ENCODE measurements at places on chromosomes 4 and X. TPM values are rescaled to one million over a fixed set of nuclear protein-coding genes. Genes with fewer than 3 reads are reported as not detected.

The CDS1 gene
- 0.31 TPM for total RNA-seq

The NAP1L2 gene
- total RNA-seq: 7.9 TPM

- no peak for DNase-seq
Observed at GRCh38 chrX:153861733-153862310, 24.2 kb downstream of the L1CAM start.

DNA sequence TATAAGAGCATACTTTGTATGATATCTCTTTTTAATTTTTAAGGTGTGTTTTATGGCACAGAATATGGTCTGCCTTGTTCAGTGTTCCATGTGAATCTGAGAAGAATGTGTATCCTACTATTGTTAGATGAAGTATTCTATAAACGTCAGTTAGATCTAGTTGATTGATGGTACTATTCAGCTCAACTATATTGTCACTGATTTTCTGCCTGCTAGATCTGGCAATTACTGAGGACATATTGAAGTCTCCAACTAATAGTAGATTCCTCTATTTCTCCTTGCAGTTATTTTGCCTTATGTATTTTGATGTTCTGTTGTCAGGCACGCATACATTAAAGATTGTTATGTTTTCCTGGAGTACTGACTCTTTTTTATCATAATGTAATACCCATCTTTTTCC is 39.8 kb downstream of the AWAT2 start:
- DNase-seq: no peak

DNA sequence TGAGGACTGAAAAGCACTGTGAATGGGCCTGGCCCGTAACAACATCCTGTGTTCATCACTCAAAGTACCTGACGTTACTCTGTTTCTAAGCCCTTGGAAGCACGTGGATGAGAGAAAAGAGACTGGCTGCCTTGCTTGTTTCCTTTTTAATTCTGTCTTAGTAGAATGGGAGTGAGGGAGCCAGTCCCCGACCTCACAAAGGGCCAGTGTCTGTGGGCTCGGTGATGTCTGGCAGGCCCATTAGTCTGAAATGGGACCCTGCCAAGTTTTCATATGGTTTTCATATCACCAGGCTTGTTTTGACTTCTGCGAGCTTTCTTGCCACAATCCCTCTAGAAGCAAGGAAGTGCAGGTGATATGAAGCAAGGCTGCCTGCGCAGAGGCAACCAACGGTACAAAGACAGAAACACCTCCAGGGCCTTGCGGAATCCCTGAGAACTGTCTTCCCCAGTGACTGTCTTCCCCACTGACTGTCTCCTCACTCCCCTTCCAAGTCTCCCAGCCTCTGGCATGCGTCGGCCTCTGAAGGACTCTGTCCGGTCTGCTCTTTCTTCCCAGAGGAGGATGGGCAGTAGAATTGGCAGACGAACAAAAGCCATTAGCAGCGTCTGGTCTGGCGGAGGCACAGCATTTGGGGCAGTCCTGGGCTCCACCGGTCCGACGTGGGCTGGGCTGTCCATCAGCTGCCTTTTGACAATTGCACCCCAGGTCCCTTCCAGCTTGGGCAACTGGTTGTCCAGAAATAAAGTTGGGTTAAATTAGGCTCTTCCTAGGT is 20.2 kb upstream of the RASL11B start:
- no peak for DNase-seq

The MAGEA8 gene
- total RNA-seq: not detected

- DNase-seq: no peak
Observed at GRCh38 chrX:24493740-24494581, 28.9 kb downstream of the PDK3 start.

The BDH2 gene
- total RNA-seq: 57.0 TPM

DNA sequence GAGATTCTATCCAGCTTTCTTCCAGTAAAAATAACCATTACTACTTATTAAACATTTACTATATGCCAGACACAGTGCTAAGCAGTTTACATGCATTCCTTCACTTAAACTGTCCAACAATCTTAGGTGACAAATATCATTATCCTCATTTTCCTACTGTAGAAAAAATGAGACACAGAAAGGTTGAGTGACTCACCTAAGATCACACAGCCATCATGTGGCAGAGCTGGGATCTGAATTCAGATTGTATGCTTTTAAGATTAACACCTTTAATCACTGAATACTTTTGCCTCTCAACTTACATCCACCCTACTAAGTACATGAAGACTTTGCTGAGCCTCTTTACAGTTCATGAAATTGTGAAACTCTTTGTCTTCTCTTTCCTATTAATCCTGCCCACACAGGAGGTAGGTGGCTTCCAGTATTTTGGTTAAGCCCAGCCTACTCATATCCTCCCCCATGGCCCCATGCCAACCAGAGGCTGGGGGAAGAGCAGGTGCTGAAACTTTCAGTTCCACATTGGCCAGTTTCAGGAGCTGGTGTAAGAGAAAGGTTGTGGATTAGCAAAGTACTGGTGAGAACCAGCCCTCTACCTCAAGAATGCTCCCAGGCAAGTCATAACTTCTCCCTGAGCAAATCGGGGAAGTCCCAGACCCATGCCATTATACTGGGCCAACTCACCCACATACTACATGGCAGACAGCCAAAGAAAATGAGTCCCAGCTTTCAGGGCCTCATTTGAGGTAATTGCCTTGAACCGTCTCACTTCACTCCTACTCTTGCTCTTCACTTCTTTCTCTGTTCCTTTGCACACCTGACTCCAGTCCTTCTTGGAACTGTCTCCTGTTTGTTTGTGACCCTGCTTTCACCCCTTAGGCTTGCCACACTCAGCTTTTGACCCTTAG is 211.1 kb downstream of the GUCY2F start:
- DNase-seq: no peak

GRCh38 chr4:2292646-2293108 is 30.8 kb upstream of the MXD4 start:
- DNase-seq: no peak

The SLC16A2 gene
- total RNA-seq: 18.2 TPM

DNA sequence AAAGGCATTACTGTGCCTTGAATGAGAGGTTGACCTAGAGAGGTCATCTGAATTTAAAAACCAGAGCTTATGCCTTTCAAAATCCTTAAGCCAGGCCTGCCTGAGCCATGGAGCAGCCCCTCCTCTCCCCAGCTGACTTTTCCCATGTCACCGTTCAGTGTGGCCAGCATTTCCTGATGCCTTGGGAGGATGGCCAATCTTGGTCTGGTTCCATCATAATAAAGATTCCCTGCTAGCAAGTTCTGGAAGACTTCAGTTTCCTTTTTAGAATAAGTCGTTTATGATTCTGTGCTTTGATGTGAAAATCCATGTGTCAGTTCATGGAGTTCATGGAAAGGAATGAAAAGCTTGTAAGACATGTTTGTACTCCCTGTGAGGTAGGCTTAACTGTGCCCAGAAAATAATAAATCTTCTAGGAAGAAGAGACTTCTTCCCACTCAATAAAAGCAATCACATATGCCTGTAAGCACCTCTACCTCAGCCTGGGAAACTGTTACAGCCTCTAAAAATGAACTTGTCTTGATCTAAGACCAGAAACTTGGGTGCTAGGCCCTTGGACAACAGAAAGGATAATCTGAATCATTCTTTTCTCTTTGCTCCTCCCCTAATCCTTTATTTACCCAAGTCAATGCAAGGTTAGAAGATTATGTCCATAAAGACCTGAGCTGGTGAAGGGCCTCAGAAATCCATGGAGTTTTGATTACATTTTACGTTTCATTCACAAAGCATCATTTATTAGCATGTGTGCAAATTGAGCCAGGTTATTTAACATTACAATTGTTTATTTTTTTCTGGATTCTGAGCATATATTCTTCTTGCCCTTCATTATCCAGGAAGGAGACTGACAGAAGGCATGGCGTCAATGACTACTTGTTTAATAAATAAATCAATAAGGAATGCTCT is 84.0 kb upstream of the TBC1D9 start:
- no peak for DNase-seq

Measured in sciatic nerve (tissue), 2 donors.